ENCODE measurements at places on chromosomes 5 and 9. TPM values are rescaled to one million over a fixed set of nuclear protein-coding genes. Genes with fewer than 3 reads are reported as not detected.
A peak's percentile ranks its signal among the peaks of the same experiment; 100 is the strongest.

Gene GHR
- 31.2 TPM for total RNA-seq

Gene OBP2B
- total RNA-seq = not detected

Gene FOXI1
- not detected for total RNA-seq

Gene MCC
- total RNA-seq = 26.9 TPM

Gene SLC1A1
- not detected for total RNA-seq

Gene EQTN
- not detected for total RNA-seq

Gene F12
- 6.5 TPM for total RNA-seq

Gene LHX2
- total RNA-seq = 0.48 TPM

Gene IER5L
- total RNA-seq = 3.1 TPM

- H3K4me3 ChIP-seq = no peak overlapping the region
- peaks cover 13% of the 10 kb centered on the region for H3K4me1 ChIP-seq
- H3K36me3 ChIP-seq = no peaks in the 10 kb centered on the region
- H3K27me3 ChIP-seq = peaks cover 19% of the 10 kb centered on the region
- H3K27ac ChIP-seq = no peak overlapping the region
Measured at GRCh38 chr9:134173127-134174072, 9.0 kb upstream of the RNU6ATAC start.

- H3K4me1 ChIP-seq = peaks cover 50% of the 10 kb centered on the region
- no peak overlapping the region for H3K4me3 ChIP-seq
- H3K27ac ChIP-seq = no peak overlapping the region
- H3K27me3 ChIP-seq = no peaks in the 10 kb centered on the region
Measured at GRCh38 chr9:133954862-133955529, 37.1 kb downstream of the VAV2 start.

- H3K27ac ChIP-seq = no peak overlapping the region
- H3K36me3 ChIP-seq = peaks cover 73% of the 10 kb centered on the region
- no peak for DNase-seq
Measured at GRCh38 chr9:125756518-125756917, 9.3 kb downstream of the PBX3 start.

DNA sequence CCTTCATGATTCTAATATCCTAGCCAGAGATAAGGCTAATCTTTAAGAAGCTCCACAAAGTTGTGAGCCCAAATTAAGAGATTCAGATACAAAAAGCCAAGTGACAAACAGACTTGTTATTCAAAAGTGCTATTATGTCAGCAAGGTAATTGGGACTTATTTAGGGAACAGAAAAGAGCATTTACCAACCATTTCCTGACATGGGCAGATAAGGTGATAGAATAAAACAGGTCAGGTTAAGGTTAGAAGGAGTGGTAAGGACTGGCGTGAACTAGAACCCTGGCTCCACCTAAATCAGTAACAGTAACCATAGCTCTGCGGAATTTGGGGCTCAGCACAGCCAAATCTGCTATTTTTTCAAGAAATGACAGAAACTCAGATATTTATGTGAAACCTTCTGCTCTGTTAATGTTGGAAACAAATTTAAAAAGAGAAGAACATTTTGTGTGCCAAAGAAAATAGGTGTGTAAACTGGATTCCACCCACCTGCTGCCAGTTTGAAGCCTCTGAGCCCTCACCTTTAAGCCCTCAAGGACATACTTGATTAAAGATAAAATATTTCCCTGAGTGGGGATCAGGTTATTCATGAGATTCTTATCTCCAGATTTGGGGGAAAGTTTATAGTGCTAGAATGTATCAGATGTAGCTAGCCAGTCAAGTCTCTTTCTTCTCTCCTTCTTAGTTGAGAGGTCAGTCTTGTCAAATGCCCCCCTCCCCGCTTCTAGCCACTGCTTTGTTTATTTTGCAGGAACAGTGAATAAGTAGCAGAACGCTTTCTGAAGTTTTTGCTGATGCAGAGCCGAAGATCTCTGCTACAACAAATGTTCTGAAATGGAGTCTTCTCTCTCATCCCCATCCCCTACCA lies 10.2 kb upstream of the ERMP1 start:
- peak overlapping the region; percentile 60 for H3K27ac ChIP-seq
- no peaks in the 10 kb centered on the region for H3K27me3 ChIP-seq
- H3K36me3 ChIP-seq = no peaks in the 10 kb centered on the region
- peaks cover 27% of the 10 kb centered on the region for H3K4me1 ChIP-seq

- no peak for DNase-seq
- H3K27ac ChIP-seq = no peak overlapping the region
- H3K4me1 ChIP-seq = no peaks in the 10 kb centered on the region
- H3K4me3 ChIP-seq = no peak overlapping the region
Measured at GRCh38 chr5:112069329-112069728, 312.3 kb upstream of the NREP start.

DNA sequence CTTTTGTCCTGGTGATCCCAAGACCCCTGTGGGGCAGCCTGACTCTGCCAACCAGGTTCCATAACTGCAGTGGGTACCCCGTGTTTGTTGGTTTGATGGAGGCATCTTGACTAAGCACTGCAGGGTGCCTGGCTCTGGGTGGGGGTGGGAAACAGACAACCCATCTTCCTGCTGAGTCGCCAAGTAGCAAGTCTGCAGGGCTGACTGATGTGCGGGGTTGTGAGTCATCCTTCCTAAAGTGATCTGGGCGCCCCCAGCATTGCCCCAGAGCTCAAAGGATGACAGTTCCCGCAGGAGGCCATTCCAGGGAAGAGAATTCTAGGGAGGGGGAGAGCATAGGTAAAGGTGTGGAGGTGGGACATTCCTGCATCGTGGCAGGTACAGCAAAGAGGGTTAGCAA lies 23.5 kb downstream of the DAB2IP start:
- no peak overlapping the region for H3K27ac ChIP-seq
- no peaks in the 10 kb centered on the region for H3K36me3 ChIP-seq
- no peaks in the 10 kb centered on the region for H3K4me1 ChIP-seq
- H3K27me3 ChIP-seq = no peaks in the 10 kb centered on the region

- H3K4me1 ChIP-seq = 0 out of 2 replicates have a peak, but pooled peaks cover 3% of the 10 kb centered on the region
- H3K36me3 ChIP-seq = peaks cover 44% of the 10 kb centered on the region
- no peak for DNase-seq
- no peak overlapping the region for H3K4me3 ChIP-seq
Measured at GRCh38 chr9:100129772-100130171, 30.7 kb downstream of the INVS start.

DNA sequence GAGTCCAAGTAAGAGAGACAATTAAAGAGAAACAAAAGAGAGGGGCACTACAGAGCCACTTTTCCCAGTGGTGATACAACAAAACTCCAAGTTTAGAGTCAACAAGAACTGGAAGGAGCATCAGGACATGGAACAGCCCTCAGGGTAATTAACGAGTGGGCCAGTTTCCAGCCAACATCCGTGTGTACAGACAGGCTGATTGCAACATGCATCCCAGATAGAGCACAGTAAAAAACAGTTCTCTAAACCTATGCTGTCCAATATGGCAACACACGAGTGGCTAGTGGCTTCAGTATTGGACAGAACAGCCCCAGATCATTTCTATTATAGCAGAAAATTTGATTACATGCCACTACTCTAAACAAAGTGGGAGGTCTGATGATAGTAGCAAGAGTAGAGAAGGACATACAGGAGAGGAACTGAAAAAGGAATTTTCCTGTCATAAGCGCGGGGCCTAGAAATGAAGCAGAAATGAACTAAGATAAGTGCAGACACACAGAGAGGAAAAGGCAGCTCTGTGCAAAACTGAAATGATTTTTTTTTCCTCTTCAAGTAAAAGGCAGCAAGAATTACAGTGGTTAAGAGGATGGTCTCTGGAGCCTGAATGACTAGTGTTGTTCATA lies 175.6 kb upstream of the CCNG1 start:
- no peak overlapping the region for H3K4me3 ChIP-seq
- no peaks in the 10 kb centered on the region for H3K4me1 ChIP-seq
- no peaks in the 10 kb centered on the region for H3K36me3 ChIP-seq
- DNase-seq = no peak

DNA sequence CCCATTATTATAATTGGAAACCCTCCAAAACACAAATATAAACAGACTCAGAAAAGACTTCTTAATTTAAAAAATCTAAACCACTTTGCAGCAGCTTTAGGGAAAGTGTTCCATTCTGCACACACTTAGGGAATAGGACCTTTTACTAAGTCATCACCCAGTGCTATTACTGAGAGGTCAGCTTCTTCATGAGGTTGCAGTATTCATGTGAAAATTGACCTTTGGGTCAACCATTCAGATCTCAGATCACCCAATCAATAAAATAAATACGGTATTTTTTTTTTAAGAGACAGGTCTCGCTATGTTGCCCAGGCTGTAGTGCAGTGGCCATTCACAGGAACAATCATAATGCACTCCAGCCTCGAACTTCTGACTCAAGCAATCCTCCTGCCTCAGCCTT lies 21.8 kb downstream of the NR6A1 start:
- peaks cover 14% of the 10 kb centered on the region for H3K4me1 ChIP-seq
- no peak overlapping the region for H3K4me3 ChIP-seq
- H3K36me3 ChIP-seq = no peaks in the 10 kb centered on the region
- no peak for DNase-seq
- H3K27ac ChIP-seq = no peak overlapping the region

DNA sequence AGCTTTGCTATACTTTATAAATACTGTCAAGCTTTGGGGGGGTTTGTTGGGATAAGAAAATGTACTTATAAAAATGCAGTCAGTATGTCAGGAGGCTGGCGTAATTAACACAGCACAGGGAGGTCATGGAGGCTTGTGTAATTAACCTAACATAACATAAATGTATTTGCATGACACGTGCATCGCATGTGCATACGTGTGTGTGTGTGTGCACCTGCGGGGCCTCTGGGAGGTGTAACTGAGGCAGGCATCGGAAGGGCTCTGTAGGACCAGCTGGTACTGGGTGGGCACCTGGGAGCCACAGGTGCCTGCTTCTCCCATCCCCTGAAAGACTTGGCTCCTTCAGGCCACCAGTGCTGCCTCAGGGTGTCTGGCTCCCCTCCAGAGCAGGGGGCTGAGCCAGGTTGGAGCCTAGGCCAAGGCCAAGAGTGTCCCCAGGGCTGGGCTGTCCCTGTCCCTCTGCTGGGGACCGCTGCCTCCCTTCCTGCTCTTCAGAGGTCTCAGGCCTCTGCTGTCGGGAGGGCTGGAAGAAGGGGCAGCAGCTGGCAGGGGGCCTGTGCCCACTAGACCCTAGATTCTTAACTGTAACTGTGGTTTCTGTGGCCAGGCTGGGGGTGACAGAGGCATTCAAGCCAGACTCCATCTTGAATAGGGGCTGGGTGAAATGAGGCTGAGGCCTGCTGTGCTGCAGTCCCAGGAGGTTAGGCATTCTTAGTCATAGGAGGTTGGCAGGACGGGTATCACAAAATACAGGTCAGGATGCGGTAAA lies 9.0 kb downstream of the FCN2 start:
- H3K36me3 ChIP-seq = no peaks in the 10 kb centered on the region
- DNase-seq = peak; percentile 24
- H3K27ac ChIP-seq = no peak overlapping the region
- H3K4me1 ChIP-seq = peaks cover 22% of the 10 kb centered on the region
- H3K27me3 ChIP-seq = no peaks in the 10 kb centered on the region
- no peak overlapping the region for H3K4me3 ChIP-seq

- H3K4me1 ChIP-seq = peaks cover 6% of the 10 kb centered on the region
- H3K4me3 ChIP-seq = no peak overlapping the region
- H3K27me3 ChIP-seq = no peaks in the 10 kb centered on the region
- no peak for DNase-seq
Measured at GRCh38 chr5:62717301-62717933, 138.8 kb downstream of the LRRC70 start.

DNA sequence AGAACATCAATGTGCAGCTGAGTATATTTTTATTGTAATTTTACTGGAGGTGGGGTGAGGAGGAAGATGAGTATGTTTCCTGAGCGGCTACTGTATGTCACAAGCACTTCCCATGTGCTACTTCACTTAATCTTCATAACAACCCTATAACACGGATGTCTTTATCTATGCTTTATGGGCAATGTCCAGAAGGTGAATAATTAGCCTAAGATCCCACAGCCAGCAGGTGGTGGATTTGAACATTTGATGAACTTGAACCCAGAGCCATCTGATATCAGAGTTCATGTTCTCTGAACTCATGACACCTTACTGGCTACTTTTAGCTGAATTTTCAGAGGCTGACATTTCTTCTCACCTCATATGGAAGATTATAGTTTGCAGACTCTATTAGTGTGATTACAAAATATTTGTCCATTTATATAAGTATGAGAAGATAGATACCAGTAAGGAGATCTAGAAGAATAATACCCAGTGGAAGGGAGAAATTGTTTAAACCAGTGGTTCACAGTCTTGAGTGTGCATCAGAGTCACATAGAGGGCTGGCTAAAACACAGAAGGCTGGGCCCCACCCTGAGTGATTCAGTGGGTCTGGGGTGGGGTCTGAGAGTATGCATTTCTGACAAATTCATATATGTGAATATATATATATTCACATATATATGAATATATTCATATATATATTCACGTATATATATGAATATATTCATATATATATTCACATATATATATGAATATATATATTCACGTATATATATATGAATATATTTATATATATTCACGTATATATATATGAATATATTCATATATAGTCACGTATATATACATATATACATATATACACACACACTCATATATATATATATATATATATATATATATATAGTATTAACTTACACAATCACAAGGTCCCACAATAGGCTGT lies 164.4 kb upstream of the NR3C1 start:
- H3K4me1 ChIP-seq = no peaks in the 10 kb centered on the region
- no peak overlapping the region for H3K4me3 ChIP-seq
- no peaks in the 10 kb centered on the region for H3K36me3 ChIP-seq
- no peak overlapping the region for H3K27ac ChIP-seq

- H3K36me3 ChIP-seq = no peaks in the 10 kb centered on the region
- H3K4me3 ChIP-seq = no peak overlapping the region
- no peaks in the 10 kb centered on the region for H3K4me1 ChIP-seq
Measured at GRCh38 chr5:77629509-77630113, 8.9 kb downstream of the OTP start.

DNA sequence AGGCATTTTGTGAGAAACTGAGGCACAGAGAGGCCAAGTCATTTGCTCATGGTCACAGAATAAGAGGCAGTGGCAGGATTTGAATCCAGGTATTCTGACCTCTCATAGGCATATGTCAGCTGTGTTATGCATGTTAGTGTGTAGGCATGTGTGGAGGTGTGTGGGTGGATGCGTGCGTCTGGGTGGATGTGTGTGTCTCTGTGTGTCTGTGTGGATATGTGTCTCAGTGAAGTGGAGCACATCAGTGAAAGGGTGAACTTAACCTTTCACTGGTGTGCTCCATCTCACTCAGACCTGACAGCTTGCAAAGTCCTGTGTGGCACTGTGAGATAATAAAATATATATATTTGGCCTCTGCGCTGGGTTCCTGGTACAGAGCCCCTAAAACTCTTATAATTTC lies 32.0 kb upstream of the SMU1 start:
- no peaks in the 10 kb centered on the region for H3K36me3 ChIP-seq
- DNase-seq = no peak
- H3K27me3 ChIP-seq = no peaks in the 10 kb centered on the region
- H3K4me1 ChIP-seq = peaks cover 28% of the 10 kb centered on the region
- no peak overlapping the region for H3K27ac ChIP-seq
- H3K4me3 ChIP-seq = no peak overlapping the region

GRCh38 chr9:89667726-89668125 lies 62.9 kb downstream of the GADD45G start:
- no peak overlapping the region for H3K4me3 ChIP-seq
- H3K27ac ChIP-seq = no peak overlapping the region
- H3K27me3 ChIP-seq = no peaks in the 10 kb centered on the region
- peaks cover 9% of the 10 kb centered on the region for H3K4me1 ChIP-seq

Measured in SJCRH30 (cell line).